ENCODE measurements at places on chromosomes 2 and 18.

GRCh38 chr18:12410081-12410481 is 2.4 kb downstream of the PRELID3A start:
- no peak for DNase-seq

DNA sequence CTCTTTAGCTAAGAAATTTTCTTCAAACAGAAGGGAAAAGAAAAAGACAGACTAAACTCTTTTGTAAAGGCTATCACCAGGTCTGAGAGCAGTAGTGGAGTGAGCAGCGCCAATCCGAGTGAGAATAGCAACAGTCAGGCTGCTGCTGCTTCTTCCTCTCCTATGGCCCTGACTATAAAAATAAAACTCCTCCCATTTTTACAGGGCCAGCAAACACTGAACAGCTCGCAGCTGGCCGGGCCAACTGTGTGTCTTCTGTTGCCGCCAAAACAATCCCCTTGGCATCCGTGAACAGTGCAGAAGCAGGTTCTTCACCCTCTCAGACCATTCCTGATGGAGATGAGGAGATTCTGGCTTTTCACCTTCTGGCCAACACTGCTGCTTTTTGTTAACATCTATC is 124.5 kb downstream of the CNTNAP5 start:
- no peak for DNase-seq

DNA sequence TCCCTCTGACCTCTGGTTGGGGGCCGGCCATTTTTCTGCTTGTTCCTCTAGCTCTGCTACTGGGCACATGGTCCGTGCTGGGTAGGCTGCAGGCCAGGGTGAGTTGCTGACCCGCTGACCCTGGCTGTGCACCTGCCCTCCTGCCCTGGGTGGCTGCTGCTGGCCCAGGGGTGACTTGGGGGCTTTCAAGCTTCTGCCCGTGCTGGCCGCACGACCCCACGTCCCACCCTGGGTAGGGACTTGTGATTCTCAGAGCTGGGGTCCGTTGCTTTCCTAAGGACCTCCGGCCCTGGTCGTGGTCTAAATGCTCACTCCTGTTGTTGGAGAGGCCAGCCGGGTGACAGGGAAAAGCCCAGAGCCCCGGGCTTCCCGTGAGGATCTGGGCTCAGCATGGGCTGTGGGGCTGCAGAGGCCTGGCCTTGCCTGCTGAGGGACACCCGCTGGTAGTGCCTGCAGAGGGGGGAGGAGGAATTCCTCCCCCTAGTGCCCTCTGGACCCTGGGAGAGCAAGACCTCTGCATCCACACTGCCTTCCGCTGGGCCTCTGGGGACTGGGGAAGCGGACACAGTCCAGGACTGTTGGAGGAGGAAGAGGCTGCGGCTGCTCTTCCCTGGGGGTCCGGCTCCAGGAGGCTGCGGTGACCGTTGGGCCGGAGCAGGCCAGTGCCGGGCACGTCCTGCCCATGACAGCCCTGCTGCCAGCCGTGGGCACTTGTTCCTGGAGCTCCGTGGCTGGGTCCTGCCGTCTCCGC is 6.3 kb upstream of the GAL3ST2 start:
- DNase-seq, result no peak

DNA sequence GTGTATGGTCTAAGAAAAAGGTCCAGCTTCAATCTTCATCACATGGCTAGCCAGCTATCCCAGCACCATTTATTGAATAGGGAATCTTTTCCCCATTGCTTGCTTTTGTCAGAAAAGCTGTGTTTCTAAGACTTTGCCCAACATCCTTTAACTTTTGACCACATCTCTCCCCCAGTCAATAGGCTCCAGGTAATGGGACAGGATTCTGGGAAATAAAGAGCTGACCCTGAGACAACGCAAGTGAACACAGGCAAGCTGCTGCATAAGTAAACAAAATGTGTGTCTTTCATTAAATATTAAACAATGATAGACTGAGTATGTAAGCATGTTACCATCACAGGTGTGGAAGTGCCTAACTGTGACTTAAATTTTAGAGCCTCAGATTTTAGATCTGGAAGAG is 23.0 kb downstream of the FAM110C start:
- peak; percentile 54 for DNase-seq

- no peak for DNase-seq
Measured at GRCh38 chr18:13589316-13589715, 137.0 kb downstream of the FAM210A start.

GRCh38 chr2:96407919-96408550 is 72.5 kb downstream of the NCAPH start:
- no peak for DNase-seq

DNA sequence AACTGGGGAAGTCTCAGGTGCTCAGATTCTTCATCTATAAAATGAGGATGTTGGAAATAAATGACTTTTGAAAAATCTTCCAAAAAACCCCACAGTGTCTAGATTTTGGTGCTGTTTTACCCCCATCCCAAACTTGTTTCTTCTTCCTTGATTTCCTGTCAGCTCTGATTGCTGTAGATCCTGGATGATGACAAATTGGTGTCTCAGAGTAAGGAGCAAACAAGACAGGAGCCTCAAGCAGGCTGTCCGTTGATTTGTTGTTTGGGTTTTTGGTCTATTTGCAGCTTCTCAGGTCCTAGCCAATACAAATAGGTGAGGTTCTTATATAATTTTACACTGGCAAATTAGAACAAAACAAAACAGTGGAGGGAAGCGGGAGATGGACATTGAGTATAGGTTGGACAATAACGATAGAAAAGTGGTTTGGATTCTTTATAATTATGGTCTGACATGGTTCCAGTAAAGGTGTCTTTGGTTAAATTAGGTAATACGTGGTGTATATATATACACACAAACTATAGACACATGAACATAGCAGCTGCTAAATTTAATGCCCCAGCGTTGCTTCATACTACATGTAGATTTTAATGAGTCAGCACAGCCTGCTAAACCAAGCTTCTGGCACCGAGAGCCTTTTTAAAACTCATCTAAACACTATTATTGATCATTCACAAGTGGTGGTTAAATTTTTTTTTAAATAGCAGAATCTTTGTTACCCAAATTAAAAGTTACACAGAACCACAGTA is 142.5 kb downstream of the FMNL2 start:
- no peak for DNase-seq

- DNase-seq, result no peak
Measured at GRCh38 chr2:230737300-230737699, 24.7 kb downstream of the CAB39 start.

- DNase-seq, result no peak
Measured at GRCh38 chr18:77701977-77702376, 452.3 kb downstream of the GALR1 start.

DNA sequence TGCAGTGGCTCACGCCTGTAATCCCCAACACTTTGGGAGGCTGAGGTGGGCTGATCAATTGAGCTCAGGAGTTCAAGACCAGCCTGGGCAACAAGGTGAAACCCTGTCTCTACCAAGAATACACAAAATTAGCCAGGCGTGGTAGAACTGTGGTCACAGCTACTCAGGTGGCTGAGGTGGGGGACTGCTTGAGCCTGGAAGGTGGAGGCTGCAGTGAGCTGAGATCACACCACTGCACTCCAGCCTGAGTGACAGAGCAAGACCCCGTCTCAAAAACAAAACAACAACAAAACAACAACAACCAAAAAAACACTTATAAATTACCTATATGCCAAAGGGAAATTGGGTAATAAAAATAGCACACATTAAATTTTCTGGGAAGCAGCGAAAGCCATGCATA is 141.6 kb downstream of the HDAC4 start:
- no peak for DNase-seq

DNA sequence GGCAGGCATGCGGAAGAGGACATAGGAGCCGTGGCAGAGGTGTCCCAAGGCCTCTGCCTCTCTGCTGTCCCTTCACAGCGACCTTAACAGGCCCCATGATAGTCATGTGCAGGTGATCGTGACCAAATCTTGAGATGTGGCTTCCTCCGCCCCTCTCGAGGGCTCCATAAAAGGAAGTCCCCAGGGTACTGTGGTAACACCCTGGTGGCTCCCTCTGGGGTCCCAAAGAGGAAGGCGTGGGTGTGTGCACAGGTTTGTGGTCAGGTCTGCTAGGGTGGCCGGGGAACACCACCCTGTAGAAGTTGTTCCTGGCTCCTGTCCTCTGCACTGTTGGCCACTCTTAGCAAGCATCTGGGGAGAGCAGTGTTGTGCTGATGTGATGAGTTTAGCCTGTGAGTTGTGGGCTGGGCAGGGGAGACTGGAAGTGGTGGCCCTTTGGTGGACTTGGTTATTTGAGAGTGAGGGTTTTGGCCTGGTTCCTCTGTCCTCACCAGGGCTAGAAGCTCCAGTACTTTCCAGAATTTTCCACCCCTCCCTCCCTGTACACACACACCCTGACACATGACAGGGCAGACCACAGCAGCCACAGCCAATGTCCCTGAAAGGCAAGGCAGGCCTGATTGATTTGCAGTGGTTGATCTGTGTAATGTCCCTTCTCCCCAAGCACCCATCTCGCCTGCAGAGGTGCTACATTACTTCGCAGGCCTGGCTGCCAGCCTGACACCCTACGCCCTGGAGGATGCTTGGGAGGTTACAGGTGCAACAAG is 68.9 kb upstream of the BOD1L2 start:
- DNase-seq, result no peak

DNA sequence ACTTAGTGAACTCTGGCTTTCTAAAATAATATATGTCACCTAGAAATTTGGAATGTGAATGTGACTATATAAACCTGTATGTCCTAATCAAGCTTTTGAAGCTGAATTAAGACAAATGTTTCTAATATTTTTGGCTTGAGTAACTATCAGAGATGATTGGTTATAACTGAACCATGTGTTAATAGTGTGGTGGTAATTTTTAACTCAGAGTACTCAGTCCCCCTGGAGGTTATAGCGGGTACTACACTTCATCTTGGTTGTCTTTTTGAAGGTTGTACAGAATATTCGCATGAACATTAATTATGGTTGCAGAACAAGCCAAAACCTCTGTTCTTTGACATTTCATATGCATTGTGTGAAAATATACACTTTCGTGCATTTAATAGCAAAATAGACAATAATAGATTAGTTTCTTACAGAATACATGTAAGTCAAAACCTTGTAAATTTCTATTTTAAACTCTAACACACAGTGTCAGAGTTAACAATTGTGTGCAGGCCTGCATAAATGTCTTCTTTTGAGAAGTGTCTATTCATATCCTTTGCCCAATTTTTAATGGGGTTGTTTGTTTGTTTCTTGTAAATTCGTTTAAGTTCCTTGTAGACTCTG is 86.0 kb downstream of the OSBPL6 start:
- no peak for DNase-seq

GRCh38 chr2:201523506-201523905 is 72.0 kb downstream of the STRADB start:
- no peak for DNase-seq

GRCh38 chr2:64126601-64127000 is 17.6 kb downstream of the PELI1 start:
- DNase-seq, result no peak

- DNase-seq, result no peak
Measured at GRCh38 chr2:218645126-218645525, 14.3 kb downstream of the ZNF142 start.

DNA sequence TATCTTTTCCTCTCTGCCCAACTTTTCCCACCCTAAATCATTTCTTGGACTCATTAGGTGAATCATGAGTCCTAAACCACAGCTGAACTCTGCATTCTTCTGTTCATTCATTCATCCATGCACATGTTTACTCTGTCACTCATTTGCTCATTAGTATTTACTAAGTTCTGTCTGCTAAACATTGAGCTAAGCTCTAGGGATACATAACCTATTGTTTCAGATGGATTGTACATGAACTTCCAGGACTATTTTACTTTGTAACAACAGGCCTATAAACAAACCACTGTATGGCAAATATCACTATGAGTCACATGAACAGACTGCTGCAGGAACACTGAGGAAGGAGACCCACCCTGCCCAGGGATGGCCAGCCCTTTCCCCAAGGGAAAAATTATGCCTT is 14.6 kb upstream of the DYNC2LI1 start:
- DNase-seq, result no peak

GRCh38 chr2:12167525-12168317 is 421.3 kb downstream of the LPIN1 start:
- DNase-seq, result no peak

DNA sequence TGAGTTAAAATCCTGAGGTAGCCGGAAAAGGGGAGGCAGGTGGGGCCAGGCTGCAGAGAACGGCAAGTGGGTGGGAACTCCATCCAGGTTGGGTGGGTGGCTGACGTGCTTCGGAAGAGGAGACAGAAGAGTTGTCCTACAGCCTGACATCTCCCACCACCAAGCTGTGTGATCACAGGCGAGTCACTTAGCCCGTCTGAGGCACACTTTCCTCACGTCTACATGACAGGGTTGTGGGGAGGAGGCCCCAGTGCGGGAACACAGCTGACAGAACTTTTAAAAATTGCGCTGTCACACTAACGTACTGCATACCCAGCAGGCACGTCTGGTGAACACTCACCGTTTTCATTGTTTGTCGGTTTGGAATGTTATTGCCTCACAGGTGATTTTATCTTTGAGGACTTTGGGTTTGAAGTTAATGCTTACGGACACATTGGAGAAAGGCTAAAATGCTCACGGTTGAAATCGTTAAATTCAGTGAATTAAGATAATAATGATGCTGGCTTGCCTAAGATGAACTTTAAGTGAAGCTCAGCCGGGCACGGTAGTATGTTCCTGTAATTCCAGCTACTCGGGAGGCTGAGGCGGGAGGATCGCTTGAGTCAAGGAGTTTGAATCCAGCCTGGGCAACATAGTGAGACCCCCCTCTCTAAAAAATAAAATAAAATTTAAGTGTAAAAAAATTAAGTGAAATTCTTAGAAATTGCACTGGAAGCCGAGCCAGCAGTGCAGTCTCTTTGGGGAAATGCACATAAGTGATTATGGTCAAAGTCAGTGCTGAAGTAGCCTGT is 8.9 kb downstream of the EMILIN2 start:
- DNase-seq, result no peak

- no peak for DNase-seq
Measured at GRCh38 chr2:233331536-233331935, 22.8 kb upstream of the DGKD start.

DNA sequence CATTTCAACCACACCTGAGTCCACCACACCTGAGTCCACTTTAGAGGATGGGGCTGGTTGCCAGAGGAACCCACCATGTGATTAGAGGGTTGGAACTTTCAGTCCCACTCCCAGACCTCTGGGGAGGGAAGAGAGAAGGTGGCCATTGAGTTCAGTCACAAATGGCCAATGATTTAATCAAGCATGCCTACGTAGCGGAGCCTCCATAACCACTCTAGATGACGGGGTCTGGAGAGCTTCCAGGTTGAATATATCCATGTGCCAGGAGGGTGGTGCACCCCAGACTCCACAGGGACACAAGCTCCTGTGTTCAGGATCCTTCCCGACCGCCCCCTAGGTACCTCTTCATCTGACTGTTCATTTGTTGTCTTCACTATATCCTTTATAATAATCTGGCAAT is 53.3 kb downstream of the CYBRD1 start:
- DNase-seq, result no peak

DNA sequence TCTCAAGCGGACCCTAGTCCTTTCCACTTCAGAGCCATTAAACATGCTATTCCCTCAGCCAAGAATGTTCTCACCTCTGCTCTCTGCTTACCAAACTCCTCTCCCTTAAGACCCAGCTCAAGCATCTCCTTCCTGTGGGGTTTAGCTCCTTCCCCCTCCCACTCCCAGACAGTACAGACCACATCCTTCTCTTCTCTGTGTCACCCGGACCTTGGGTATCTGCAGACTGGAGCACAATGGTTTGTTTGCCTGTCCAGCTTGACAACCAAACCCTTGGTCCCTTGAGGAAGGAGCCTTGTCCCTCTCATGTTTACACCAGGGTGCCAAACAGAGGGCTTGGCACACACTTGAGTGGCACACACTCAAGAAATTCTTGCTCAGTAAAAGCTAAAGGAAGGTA is 4.1 kb upstream of the CD8A start:
- DNase-seq, result no peak

GRCh38 chr2:60335533-60336237 is 217.8 kb downstream of the BCL11A start:
- DNase-seq, result no peak

GRCh38 chr2:210961249-210961648 is 404.9 kb downstream of the CPS1 start:
- DNase-seq, result no peak
